ENCODE measurements at places on chromosomes 12 and 14.

- no peak for DNase-seq
Observed at GRCh38 chr14:52355526-52355925, 41.4 kb downstream of the PTGER2 start.

- no peak for DNase-seq
Observed at GRCh38 chr12:89080793-89081465, 271.4 kb downstream of the DUSP6 start.

- DNase-seq = no peak
Observed at GRCh38 chr12:62914443-62915203, 20.3 kb downstream of the PPM1H start.

DNA sequence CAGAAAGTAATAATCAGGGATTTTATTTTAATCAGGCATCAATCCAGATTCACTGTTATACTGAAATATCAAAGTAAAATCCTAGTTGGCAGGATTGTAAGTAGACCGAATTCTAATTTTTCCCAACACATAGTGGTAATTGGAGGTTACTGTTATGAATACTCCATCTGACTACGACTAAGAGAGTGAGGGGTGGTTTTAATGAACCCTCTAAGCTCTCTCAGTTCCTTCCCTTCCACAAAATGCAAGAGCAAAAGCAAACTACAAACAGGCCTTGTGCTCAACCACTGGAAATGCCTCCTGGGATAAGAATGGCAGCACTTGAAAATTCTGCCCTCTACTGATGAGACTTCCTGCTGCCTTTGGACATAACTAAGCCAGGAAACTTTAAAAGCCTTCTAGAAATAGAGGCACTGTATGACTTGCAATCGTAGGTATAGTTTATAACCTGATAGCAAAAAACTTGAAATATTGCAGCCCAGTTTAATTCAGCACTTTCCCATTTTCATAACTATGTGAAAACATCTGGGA is 184.8 kb downstream of the SLC16A7 start:
- DNase-seq = no peak

- no peak for DNase-seq
Observed at GRCh38 chr14:92728759-92729364, 19.6 kb downstream of the LGMN start.
